Brain microvascular endothelial cell (primary cell): ENCODE measurements at places on chromosomes 2 and 18.

DNA sequence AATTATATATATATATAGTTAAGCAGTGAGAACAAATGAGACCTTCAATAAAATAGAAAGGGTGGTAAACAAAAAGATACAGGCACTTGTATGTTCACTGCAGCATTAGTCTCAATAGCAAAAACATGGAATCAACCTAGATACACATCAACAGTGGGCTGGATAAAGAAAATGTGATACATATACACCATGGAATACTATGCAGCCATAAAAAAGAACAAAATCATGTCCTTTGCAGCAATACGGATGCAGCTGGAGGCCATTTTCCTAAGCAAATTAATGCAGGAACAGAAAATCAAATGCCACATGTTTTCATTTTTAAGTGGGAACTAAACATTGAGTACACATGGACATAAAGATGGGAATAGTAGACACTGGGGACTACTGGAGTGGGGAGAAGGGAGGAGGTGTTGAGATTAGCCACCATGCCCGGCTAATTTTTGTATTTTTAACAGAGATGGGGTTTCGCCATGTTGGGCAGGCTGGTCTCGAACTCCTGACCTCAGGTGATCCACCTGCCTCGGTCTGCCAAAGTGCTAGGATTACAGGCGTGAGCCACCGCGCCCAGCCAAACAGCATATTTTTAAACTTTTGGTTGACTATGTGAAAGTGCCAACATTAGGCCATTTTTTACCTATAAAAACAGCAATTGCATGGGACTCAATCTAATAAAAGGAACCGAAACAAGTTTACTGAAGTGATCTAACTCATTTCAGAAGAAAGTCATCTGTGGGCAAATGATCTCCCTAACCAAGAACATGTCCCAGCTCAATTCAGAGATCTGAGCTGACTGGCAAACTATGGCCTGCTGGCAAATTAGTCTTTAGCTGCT is 23.7 kb downstream of the ICA1L start:
- no peak for DNase-seq

GRCh38 chr2:85596026-85596333 is 435 bp downstream of the RNF181 start:
- no peak for DNase-seq

DNA sequence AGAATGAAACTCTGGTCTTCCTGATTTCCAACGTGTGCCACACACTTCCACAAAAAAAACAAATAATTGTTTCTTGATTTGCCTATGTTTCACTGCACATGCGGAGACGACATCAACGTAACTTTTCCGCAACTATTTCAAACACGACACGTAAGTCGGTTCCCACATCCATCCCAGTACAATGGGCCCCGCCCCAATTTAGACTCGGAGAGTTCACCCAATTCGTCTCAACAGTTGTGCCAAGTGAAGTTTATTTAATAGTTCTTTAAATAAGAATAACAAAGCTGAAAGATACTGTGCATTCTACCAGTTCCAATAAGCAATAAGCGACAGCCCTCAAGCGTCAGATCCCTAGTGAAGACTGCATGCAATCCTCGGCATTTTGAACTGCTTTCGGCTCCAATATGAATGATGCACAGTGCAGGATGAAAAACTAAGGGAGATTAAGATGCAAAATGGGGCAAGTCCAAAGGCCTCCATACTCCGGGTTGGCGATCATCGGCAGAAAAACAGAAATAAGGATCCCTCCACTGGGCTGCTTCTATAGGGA is 664 bp downstream of the CCT4 start:
- DNase-seq, result peak; percentile 44

DNA sequence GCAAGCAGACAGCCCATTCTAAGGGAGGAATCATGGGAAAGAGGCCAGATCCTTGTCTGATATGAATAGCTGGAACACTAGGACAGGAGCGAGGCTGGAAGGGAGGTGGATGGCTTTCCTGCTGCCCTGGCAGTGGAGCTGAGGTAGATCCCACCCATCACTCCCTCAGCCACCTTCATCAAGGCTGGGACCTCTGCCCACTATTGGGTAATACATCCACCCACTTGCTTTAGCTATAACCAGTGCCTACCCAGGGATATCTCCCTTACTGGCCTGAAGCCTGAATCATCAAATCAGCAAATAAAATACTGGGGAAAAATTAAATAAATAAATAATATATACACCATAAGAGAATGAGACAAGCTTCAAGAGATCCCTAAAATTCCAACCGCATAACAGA is 183.2 kb upstream of the KYNU start:
- no peak for DNase-seq
